ENCODE measurements at places on chromosomes 3 and 15.

GRCh38 chr3:167172377-167172776 is 207.7 kb downstream of the ZBBX start:
- no peak for DNase-seq

- no peak for DNase-seq
Measured at GRCh38 chr3:60696428-60697125, 554.7 kb downstream of the FHIT start.

- no peak for DNase-seq
Measured at GRCh38 chr3:106345353-106346027, 476.7 kb upstream of the CBLB start.

GRCh38 chr15:43370310-43370974 is 401 bp downstream of the ZSCAN29 start:
- no peak for DNase-seq

GRCh38 chr3:143362115-143362991 is 242.8 kb downstream of the CHST2 start:
- no peak for DNase-seq

DNA sequence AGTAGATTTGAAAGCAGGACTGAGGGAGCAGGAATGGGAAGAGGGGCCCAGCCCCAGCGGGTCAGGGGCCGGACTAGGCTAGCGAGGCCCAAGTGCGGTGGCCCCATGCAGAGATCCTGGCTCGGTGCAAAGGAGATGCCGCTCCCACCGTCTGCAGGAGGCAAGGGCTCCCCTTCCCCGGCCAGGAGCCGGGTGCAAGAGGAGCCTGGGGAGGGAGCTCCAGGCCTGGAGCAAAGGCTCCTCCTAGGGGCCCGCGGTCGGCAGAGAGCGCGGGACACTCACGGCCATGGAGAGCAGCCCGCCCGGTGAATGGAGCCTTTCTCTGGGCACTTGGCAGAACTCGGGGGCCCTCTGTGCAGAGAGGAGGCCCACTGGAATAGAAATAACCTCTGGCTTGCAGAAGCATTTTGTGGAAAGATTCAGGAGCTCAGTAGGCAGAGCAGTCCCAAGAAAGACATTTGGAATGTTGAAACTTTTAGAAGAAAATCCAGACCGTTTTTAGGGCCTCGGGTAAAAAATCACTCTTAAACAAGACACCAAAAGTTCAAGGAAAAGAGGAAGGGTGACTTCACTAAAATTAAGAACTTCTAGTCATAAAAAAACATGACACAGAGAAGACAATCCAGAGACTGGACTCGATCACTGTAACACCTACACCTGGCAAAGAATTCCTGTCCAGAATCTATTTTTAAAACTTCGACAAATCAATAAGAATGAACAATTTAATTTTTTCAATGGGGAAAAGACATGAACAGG is 43.0 kb upstream of the USP3 start:
- DNase-seq, result peak; percentile 72

- DNase-seq, result no peak
Measured at GRCh38 chr15:26842391-26842790, 24.5 kb upstream of the GABRA5 start.

DNA sequence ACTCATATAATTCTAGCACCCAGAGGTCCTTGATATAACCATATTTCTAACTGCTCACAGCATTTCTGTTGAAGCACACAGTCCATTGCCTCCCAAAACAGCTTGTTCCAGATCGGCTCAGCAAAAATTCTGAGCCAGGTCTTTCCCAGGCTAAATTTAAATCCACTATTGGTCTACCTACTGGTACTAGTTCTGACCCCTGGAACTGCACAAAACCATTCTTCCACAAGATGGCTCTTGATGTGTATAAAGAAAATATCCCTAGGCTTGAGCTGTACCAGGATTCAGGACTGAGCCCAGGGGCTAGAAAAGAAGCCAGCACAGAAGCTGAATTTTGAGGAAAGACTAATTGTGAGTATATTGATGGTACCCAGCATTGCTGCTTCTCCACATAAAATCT is 75.4 kb upstream of the ABHD17C start:
- no peak for DNase-seq

GRCh38 chr15:68957696-68958095 is 27.4 kb downstream of the SPESP1 start:
- no peak for DNase-seq

GRCh38 chr3:122350814-122351418 is 25.9 kb downstream of the CSTA start:
- DNase-seq, result no peak

DNA sequence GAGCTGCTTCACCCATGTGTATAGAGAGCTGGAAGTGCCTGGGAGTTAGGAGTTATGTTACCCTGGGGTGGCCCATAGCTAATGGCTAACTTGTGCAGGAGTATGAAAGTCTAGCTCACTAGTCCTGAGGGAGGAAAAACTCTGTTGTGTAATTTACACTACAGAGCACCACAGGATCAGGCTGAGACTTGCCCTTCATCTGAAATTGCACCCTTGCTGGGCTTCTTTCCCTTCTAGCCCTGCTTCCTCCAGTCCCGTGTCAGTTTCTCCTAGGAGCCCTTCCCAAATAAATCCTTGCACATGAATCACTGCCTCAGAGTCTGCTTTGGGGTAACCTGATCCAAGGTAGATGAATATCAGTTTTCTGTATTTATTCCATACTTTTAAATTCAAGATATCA is 40.0 kb downstream of the CTXND1 start:
- no peak for DNase-seq

DNA sequence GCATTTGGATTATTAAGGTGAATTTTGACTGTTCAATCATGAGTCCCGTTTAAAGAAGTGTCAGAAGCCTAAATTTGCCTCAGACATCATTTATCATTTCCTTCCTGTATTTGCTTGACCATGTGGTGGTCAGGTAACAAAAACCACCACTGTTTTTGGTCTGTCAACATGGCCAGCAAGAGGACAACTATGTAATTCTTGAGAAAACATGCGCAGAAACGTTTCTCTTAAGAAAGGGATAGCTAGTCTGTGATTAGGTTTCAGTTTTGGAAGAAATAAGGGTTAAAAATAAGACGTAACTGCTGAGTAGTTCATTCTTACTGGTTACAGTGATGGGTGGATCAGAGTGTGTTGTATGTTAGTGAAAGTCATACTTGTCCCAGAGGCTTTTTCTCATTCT is 204.5 kb downstream of the AKAP13 start:
- no peak for DNase-seq

- DNase-seq, result no peak
Measured at GRCh38 chr15:37691911-37692310, 242.5 kb upstream of the TMCO5A start.

GRCh38 chr3:29577250-29577649 is 296.4 kb downstream of the RBMS3 start:
- no peak for DNase-seq

- no peak for DNase-seq
Measured at GRCh38 chr3:45660567-45660901, 28.7 kb upstream of the SACM1L start.

DNA sequence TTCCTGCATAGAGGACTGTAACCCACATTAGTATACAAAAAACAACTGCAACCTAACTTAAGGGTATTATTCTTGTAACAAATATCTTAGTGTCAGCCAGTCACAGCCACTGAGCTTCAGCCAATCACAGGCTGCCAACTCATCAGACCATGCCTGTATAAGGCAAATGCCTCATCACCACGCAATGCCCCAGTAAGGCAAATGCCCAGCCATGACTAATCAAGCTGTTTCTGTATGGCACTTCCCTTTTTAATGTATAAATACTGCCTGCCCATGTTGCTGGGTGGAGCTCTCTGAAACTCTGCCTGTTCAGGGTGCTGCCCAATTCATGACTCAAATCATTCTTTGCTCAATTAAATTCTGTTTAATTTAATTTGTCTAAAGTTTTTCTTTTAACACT is 18.4 kb upstream of the GABRA5 start:
- DNase-seq, result no peak

DNA sequence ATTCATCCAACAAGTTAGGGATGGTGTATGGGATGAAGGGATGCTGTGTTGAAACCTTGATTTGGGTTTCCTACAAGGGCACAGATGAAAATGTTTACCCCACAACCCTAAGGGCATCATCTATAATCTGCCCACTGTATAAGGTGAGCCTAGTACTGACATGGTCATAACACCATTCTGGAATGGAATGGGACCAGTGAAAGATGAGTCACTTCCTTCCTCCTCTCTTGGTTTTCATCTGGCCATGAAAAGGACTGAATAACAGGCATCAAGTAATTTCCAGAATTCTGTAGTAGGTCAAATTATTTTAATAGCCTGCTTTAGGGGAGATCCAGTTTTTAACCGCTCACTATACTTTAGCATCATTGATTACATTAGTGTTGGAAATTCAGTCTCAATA is 538.6 kb downstream of the NR2F2 start:
- DNase-seq, result no peak

DNA sequence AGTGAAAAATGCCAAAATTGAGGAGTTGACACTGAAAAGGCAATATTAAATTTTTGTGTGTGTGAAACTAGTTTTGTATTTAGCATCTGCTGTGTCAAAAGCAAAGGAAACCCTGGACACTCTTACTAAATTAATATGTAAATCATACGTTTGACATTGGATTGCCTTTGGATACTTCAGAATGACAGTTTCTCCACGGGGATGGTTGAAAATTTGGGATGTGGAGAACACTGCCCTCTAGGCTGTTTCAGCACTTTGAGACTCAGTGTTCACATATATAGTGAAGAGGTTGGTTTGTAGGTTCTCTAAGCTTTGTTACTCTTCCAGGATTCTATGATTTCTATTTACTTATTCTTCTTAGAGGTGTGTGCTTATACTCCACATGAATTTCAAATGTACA is 3.0 kb downstream of the ROBO2 start:
- DNase-seq, result peak; percentile 27

- no peak for DNase-seq
Measured at GRCh38 chr3:32257641-32258438, 19.4 kb downstream of the CMTM8 start.

DNA sequence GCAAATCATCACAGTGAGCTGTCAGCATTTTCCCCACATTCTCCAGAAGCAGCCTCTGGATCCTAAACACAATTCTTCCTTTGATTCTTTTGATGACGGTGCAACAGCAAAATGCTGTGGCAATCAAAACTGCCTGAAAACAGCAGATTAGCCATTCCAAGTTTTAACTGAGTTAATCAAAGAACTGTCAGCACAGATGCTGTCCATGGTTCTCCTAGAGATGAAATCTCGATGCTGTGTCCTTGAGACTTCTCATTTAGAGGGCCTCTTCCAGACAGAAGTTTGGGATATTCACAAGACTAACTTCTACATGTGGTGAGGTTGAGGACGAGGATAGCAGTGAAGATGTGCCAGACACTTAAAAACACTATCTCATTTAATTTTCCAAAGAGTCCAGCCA is 50.4 kb upstream of the GYG1 start:
- no peak for DNase-seq

DNA sequence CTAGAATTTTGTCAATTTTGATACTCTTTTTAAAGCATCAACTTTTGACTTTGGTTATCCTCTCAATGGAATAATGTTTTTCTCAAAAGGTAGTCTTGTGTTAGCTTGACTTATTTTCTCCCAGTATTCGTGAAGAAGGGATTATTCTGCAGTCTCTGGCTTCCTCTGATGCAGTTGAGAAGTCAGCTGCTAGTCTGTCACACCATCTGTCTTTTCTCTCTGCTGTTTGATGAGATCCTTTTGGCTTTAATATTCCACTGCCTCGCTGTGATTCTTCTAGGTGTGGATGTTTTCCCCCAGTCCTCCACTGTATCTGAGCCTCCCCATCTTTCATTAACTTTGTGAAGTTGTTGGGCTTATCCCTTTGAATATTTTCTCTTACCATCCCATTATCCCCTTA is 141.0 kb downstream of the WDR72 start:
- no peak for DNase-seq

- DNase-seq, result no peak
Measured at GRCh38 chr15:48315041-48315440, 16.2 kb upstream of the DUT start.

DNA sequence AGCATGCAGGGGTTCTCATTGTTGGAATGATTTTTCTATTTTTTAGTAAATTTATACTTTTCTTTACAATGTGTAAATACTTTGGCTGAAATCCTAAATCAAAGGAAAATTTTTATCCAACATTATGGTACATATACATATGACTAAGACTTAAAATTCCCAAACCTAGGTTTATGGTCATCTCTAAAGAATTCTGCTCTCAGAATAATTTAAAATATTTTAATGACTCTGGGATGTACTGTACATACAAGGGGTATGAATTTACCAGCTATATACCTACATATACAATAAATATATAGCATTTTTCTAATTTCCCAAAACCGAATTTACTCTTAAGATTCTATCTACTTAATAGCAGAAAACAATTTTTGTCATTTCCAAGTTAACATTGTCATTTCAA is 137.9 kb upstream of the POU1F1 start:
- DNase-seq, result no peak

- no peak for DNase-seq
Measured at GRCh38 chr3:171526146-171526545, 65.9 kb upstream of the TNIK start.

GRCh38 chr3:56547486-56547885 is 9.5 kb upstream of the CCDC66 start:
- DNase-seq, result no peak

DNA sequence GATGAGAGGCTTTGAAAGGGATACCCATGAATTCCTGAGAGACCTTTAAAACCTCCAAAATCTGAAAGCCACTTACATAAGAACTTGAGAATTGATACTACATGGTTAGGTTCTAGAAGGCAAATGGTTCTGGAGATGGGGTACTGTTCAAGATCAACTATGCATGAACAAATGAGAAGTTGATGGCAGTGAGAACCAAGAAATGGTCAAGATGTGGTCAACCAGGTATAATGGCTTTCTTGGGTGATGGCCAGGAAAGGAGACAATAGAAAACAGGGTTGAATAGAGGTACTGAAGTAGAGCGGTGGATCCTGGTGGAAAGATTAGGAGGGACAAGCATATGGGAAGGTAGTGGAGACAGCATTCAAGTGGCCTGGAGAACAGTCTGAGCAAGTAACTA is 200.4 kb downstream of the RBMS3 start:
- no peak for DNase-seq

GRCh38 chr15:29820394-29821154 is 1.7 kb downstream of the TJP1 start:
- DNase-seq, result no peak

Measured in midbrain (tissue), 1 donor.